Activated CD4-positive, alpha-beta T cell treated with anti-CD3 and anti-CD28 coated beads, Interleukin-2, amount 10 ng/mL, durations not matched to agents 7 days and 5 days (primary cell): ENCODE measurements at places on chromosomes 5 and 9. TPM values are rescaled to one million over a fixed set of nuclear protein-coding genes. Genes with fewer than 3 reads are reported as not detected.

DNA sequence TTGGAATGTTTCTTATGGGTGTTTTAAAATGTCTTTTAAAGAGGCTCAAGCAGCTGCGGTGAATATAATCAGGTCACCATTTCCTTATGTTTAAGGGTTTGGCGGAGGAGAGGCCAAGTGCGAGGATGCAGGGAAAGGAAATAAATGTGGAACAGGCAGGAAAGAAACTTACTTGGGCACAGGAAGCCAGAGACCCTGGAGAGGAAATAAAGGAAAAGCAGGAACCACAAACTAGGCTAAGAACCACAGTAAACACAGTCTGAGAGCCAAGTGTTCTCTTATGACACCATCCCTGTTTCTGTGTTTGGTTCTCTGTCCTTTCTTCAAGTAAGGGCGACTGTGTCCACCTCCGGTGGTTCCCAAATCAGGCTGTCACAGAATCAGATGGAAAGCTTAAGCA lies 166.5 kb downstream of the C9orf152 start:
- DNase-seq, result no peak

Gene CAVIN4
- 0.12 TPM for total RNA-seq

DNA sequence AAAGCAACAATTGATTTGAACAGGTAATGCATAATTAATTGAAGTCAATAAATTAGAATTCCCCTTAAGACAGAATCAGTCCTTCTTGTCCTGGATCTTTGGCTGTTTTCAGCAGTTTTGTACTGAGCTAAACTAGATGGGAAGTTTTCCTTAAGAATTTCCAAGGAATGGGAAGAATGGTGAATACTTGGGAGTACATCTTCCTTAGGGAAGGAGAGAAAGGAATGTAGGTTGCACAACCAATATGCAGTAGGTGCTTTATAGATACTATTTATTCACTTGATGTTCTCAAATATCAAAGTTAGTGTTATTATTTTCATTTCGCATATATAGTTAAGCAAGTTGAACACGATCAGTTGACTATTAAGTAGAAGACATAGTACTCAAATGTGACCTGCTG lies 183.5 kb upstream of the MAP1B start:
- DNase-seq, result no peak

Gene PCDHB16
- total RNA-seq, result not detected

DNA sequence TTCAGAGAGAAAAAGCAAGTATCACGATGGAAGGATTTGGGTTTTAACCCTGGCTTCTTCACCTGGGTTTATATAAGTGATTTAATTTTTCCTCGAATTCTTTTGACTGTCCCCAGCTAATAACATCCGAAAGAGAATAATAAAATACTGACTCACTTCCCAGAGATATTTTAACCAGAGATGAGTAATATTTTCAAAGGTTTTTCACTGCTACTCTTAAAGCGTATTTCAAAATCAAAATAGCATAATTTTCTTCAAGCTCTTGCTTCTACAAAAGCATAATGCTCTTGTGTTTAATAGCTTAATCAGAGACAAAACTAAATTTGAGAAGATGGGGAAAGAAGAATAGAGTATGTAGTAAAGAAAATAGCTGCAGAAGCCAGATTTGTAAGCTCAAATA lies 215.2 kb upstream of the PTGER4 start:
- DNase-seq, result no peak

GRCh38 chr5:147466360-147466980 lies 43.4 kb downstream of the DPYSL3 start:
- no peak for DNase-seq

DNA sequence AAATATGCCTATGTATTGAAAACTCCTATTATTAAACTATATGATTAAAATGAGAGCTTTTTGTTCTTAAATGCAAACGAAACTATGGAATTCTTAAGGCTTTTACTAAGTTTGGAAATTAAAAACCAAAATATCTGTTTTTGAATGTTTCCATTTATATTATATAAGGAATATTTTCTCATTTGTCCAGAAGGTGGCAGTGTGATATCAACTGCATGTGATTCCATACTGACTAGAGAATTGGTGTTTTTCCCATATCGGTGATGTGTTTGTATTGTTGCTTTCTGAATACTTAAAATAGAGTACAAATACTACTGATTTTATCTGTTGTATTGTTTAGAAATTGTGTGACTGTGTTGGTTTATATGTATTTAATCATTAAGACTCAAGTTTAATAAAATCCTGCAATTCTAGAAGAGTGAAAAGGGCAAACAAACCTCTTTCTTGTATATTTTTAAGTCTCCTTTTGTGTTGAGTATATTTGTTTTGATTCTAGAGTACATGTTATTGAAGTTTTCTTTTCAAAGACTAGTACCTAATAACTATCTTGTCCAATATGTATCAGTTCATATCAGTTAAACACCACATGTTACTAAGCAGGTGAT lies 320.8 kb downstream of the CCDC171 start:
- peak; percentile 8 for DNase-seq

Gene NEUROG1
- not detected for total RNA-seq

Gene ZNF483
- 2.7 TPM for total RNA-seq

- peak; percentile 43 for DNase-seq
These were observed 31.1 kb upstream of the FGF1 start for GRCh38 chr5:142716963-142717362.

- DNase-seq, result no peak
These were observed 845.9 kb downstream of the CDH9 start for GRCh38 chr5:26192486-26192885.

GRCh38 chr5:77727190-77727589 lies 48.9 kb downstream of the TBCA start:
- no peak for DNase-seq

DNA sequence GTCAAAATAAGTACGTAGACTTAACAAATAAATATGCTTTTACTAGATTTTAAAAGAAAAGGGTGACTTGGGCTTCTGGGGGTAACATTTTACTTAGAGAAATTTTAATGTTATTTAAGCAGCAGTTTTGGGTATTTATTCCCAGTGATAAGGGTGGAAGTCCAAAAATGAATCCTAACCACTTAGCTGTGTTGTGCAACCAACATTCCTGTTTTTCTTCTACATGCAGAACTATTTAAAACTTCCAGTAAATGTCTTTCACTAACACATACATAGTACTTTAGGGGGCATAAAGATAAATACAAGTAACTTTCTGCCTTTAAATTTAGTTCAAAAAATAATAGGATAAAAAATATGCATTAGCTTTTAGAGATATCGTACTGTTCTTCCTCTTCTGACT lies 436.7 kb downstream of the CTNND2 start:
- no peak for DNase-seq

DNA sequence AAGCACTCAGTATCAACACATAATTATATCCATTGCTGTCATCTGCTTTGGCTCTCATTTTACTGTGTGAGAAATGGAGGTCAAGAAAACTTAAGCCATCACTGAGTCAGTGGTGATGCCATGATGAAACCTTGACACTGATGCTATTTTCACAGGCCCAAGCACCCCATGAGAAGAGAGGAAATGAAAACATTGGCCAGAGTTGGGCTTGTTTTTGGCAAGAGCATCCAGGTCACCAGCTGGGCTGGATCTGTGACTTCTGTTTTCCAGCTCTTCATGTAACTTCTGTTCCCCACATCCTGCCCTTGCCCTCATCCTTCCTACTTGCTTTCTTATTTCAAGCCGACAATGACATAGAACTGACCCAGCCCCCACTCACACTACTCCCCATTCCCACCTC lies 10.0 kb downstream of the LCP2 start:
- no peak for DNase-seq

DNA sequence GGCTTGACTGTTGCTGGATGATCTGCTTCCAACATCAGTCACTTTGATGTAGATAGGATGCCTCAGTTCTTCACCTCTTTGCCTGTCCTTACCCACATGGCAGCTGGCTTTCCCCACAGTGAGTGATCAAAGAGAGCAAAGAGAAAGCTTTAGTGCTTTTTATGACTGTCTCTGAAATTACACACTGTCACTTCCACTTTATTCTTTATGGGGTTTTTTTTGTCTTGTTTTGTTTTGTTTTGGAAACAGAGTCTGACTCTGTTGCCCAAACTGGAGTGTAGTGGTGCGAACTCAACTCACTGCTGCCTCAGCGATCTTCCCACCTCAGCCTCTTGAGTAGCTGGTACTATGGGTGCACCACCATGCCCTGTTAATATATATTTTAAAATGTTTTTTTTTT lies 32.4 kb upstream of the C5orf24 start:
- peak; percentile 58 for DNase-seq

Gene DOCK2
- total RNA-seq, result 300 TPM

- DNase-seq, result no peak
These were observed 1.8 kb upstream of the SELENOP start for GRCh38 chr5:42813533-42813932.

DNA sequence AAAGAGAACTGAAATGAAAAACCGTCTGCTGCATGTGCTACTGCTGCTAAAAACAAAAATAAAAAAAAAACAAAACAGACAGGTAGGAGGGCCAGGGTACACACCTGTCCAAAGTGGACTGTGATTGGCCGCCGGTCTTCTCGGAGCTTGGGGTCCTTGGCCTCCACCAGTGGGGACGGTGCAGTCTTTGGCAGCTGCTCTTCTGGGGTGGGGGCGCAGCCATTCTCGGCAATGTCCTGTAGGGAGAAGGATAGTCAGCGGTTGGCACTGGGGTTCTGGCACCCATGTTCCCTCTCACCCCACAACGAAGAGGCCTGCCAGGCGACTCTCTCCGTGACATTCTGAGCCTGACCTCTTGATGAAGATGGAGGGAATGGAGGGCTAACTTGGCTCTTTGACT lies 84.3 kb downstream of the CRB2 start:
- DNase-seq, result no peak
